ENCODE measurements at places on chromosomes 5 and 9.

GRCh38 chr9:133892193-133892920 lies 99.8 kb downstream of the VAV2 start:
- no peak for DNase-seq

DNA sequence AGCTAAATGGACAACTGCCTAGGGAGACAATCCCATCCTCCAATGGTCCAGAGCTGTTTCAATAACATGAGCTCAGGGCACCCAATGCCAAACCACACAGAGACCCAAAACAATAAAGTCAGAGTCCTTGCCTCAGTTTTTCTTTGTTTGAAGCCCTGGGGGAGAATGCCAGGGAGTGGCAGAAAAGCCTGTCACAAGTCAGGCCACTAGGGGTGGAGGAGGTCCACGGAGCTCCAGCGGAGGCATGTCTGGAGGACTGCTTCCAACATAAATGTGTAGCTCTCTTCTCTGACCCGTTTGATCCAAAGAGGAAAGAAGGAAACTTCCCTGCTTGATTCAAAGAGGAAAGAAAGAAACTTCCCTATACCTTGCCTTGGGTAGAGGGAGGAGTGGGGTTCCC lies 175.3 kb downstream of the HSPA4 start:
- no peak for DNase-seq

- no peak for DNase-seq
These were observed 450 bp downstream of the GPBP1 start for GRCh38 chr5:57174128-57174889.

DNA sequence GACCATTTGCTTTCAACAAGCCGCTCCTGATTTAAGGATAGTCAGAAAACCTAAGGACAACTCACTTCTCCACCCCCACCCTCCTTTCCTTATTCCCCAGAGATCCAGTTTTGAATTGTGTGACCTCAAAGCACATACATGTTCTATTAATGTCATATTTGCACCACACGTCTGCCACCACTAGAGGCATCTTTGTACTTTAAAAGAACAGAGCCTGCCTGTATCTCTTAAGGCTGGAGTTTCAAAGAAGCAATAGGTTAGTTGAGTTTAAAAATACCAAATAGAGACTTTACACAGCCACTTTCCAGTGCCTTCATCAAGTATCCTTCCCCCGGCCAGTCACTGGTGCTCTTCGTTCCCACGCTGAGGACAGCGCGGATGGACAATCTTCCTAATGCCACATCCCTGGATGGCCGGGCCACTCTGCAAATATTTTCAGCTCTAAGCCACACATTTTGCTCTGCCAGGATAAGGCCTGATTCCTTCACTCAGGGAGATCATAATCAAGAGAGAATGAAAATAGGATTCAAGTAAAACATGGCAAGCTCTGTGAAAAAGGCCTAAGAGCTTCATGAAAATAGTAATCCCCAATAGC lies 146.3 kb downstream of the SNCAIP start:
- DNase-seq: no peak

DNA sequence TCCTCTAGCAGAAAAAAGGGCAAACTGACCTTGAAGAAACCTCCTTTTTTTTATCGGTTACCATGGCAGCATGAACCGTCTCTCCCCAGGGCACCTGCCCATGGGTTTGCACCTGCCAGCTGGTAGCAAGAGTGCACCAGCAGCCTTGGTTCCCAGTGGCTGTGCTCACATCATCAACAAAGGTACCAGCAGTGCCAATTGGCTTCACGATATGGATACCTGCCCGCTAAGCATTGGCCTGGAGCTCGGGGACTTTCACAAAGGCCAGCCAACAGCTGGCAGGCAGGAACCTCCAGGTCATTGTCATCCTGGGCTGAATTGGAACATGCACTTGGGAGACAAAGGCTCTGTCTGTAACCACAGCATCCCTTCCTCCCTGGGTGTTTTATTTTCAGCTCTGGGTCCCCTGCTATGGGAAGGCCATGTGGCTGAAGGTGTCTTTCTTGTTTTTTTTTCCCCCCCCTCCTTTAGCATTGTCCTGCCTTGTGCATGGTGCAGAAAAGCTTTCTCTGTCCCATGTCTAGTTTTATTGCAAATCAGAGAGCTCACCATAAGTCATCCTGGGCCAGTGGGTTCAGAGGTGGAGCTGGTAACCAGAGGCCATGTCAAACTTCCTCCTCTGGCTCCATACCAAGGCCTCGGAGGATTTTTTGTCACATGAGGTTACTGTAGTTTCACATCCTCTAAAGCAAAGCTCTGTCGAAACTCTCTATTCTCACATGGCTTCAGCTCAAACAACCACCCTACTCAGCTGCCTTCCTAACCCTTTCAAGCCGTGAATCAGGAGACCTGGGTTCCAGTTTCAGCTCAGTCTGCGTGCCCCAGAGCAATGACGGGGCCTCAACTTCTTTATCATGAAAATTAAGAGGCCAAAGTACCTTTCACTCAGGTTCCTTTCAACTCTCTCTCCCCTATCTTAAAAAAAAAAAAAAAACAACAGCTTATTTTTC lies 145.5 kb upstream of the MAP3K1 start:
- DNase-seq: peak; percentile 43
